CD4-positive, alpha-beta memory T cell (primary cell): ENCODE measurements at places on chromosomes 12 and 14. TPM values are rescaled to one million over a fixed set of nuclear protein-coding genes. Genes with fewer than 3 reads are reported as not detected.

- DNase-seq: no peak
These were observed 19.1 kb downstream of the TPCN1 start for GRCh38 chr12:113240395-113240794.

DNA sequence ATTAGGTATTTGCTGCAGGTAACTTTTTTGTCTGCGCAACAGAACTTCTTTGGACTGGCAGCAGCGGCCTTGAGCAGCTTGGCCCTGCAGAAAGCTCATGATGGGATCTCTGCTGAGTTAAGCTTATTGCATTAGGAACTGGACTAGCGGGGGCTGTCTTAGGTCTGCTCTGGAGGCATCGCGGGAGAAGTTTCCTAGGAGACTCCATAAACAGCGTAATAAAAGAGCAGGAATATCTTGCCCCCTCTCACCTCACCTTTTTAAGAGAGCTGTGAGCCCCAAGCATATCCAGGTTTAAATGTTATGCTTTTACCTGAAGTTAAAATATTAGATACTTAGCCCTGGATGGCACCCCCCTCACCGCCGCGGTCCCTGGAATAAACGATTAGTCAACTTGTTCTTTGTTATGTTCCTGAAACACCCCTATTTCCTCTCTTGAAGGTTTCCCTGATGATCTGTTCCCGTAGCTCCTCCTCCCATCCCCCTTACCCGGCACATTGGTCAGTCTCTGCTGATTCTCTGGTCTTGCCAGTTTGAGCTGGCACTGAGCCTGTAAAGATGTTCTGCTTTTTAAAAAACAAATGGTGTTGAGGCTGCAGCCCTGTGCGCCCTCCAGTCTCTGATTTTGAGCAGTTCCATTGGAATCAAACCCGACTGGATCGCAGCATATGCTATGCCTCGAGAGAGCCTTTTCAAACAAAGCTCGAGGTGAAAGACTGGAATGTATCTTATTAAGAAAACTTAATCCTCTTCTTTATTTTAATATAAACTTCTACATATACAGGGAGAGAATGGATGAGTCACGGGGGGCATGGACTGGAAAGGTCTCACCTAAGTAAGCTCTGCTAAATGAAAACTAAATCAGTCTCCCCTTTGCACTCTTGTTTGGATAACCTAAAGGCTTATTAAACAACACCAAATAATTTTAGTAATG lies 1.9 kb downstream of the MLXIP start:
- DNase-seq: no peak

- no peak for DNase-seq
These were observed 118.2 kb upstream of the GSC start for GRCh38 chr14:94888121-94888520.

GRCh38 chr12:92803903-92804302 lies 101.1 kb downstream of the PLEKHG7 start:
- no peak for DNase-seq

DNA sequence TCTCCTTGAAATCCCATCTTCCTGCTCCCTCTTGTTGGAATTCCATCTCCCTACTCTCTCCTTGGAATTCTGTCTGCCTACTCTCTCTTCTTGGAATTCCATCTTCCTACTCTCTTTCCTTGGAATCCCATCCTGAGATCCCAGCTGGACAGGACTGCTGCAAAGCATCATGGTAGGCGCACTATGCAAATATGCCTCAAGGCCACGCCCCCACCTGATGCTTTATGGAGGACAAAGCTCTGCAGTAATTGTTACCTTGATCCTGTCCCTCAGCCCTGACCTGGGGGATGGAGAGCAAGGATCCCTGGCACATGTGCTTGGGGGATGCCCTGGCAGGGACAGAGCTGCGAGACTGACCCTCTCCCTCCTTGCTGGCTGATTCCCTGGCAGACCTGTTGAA lies 185.6 kb downstream of the TBX5 start:
- DNase-seq: no peak

- no peak for DNase-seq
These were observed 60.8 kb downstream of the CAPZA3 start for GRCh38 chr12:18798535-18799361.

- no peak for DNase-seq
These were observed 14.3 kb downstream of the EXOC3L4 start for GRCh38 chr14:103108749-103109207.

- DNase-seq: no peak
These were observed 185.1 kb downstream of the DACT1 start for GRCh38 chr14:58822856-58823255.

- no peak for DNase-seq
These were observed 424.4 kb upstream of the LMO3 start for GRCh38 chr12:17030338-17030737.

GRCh38 chr12:99130808-99131553 lies 485.9 kb downstream of the APAF1 start:
- no peak for DNase-seq

- no peak for DNase-seq
These were observed 272.4 kb upstream of the FOXG1 start for GRCh38 chr14:28494196-28494595.

GRCh38 chr14:63039866-63040265 lies 5.4 kb downstream of the KCNH5 start:
- DNase-seq: no peak

The SLC5A8 gene
- not detected for total RNA-seq

The OR10AD1 gene
- not detected for total RNA-seq

The RNFT2 gene
- 4.0 TPM for total RNA-seq

The ARHGAP9 gene
- total RNA-seq: 278 TPM

The MIP gene
- not detected for total RNA-seq

The RPL10L gene
- total RNA-seq: not detected
